ENCODE measurements at places on chromosomes 5 and 9.
A peak's percentile ranks its signal among the peaks of the same experiment; 100 is the strongest.

- DNase-seq = no peak
Observed at GRCh38 chr5:132754947-132755346, 7.7 kb downstream of the CCNI2 start.

DNA sequence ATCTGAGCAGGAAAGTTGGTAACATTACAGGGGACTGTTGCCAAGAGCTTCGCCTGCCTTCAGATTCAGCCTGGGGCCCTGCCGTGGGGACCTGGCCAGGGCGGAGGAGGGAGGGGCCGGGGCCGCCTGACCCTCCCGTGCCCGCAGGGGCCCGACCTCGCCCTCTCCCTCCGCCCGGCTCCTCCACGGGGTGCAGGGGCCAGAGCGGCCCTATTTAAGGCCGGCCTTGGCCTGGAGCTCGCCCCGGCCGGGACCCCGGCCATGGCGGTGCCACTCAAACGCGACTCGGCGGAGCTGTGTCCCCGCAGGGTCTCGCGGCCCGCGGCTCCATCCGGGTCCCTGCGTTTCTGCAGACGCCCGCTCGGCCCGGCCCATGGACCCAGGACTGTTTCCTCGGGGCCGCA, 757 bp downstream of the TMEM250 start:
- no peak for DNase-seq

- no peak for DNase-seq
Observed at GRCh38 chr9:70504834-70505233, 90.4 kb upstream of the KLF9 start.

DNA sequence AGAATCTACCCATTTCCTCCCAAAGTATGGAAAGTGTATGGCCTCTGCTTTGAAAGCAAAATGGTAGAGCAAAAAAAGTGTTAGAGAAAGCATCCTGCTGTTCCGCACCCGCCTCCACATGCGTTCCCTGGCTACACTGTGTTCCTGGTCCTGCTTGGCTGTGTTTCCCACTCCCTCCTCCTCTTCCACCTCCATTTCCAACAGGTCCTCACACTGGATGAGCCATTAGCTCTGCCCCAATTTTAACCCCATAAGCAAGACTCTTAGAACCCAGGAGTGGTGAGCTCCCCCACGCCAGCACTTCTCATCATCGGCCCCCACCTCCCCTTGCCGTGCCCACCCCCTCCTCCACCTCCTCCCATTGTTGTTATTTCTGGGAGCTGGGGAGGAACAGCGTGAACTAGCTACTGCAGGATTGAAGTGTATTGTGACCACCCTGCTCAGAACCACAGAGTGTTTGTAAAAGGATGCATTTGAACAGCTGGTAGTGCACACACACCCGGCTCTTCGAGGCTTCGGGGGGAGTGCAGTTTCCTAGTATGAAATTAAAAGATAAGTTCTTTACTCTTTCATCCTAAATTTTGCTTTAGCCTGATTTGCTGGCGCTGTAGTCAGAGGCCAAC, 120.0 kb downstream of the PDZD2 start:
- no peak for DNase-seq

GRCh38 chr9:132040246-132040645, 39.4 kb downstream of the MED27 start:
- no peak for DNase-seq

DNA sequence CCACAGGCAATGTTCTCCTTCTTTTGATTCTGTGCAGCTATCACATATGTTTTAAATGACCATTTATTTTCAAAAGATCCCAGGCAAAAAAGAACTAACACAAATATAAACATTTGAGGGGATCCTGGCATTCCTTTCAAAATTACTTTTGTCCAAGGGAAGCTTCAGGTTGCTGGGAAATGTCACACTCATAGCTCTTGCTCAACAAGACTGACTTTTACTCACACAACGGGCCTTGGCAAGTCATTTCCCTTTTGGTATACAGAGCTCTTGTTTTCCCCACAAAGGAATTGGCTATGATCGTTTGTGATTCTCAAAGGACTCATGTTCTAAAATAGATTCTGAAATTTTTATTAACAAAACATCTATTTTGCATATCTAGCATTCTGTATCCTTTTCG, 4.5 kb upstream of the PALM2AKAP2 start:
- no peak for DNase-seq

GRCh38 chr9:19464764-19465585, 56.2 kb downstream of the ACER2 start:
- peak; percentile 76 for DNase-seq
